Stimulated activated CD4-positive, alpha-beta T cell treated with anti-CD3 and anti-CD28 coated beads, Interleukin-15, amount 100 ng/mL, for 48 hours (primary cell): ENCODE measurements at places on chromosomes 6 and 20.

DNA sequence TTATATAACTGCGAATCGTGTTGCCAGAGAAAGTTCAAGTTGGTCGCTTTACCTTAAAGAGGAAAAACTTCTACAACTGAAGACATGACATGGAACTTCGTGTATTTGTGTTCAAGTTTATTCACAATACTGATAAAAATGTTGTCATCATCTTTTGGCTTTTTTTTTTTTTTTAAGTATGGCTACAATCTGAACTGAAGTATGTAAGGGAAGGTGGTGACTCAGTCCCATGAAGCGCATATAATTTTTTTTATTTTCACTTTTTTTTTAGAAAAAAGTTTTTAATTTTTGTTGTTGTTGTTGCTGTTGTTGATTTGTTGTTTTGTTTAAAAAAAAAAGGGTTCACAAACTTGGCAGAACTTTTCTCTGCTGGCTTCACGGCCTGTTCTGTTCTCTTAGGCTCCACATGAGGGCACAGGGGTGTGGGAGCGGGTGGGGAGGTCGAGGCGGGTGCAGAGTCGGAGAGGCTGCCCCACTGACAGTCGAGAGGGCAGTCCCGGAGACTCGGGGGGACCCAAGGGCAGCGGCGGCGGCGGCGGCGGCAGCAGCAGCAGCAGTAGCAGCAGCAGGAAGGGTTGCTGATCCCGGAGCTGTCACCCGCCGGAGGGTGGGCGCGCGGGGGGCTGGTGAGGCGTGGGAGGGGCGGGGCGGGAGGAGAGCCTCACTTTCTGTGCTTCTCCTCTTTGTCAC, 17.0 kb downstream of the TFAP2A start:
- DNase-seq: no peak

- DNase-seq: no peak
These were observed 15.5 kb downstream of the TGM3 start for GRCh38 chr20:2311329-2311728.

GRCh38 chr20:35030136-35030535, 62.5 kb downstream of the TRPC4AP start:
- no peak for DNase-seq

DNA sequence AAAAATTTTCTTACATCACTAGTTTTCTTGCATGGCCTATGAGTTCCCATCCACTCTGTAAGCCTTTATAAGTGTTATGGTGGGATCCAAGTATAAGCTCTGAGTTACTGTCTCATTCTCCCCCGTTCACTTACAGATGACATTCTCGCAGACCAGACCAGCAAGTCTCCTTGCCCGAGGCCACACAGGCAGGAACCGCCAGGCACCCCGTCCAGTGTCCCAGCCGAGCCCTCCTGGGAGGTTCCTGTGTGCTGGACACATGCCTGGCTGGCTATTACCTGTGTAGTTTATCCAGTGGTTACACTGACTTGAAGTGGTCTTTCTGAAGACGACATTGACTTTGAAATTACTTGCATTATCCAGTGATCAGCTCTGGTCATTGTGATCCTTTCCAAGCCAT, 234.8 kb upstream of the QKI start:
- DNase-seq: no peak

DNA sequence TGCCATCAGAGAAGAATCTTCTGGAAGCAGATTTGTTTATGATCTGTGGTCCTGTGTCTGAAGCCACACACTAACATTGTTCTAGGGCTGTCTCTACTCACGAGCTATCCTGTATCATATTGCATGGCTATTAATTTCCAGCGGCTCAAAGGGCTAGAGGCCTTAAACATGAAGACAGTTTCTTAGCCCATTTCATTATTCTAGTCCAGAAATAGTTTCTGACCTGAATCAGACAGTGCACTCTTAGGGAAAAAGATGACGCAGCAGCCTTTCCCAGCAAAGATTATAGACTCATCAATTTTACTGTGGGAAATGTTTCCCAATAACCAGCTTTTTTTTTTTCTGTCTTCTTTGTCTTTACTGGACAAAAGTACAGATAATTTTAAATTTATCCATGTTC, 105.3 kb upstream of the SUPT3H start:
- DNase-seq: no peak

- DNase-seq: no peak
These were observed 94.9 kb downstream of the JARID2 start for GRCh38 chr6:15340775-15341174.

GRCh38 chr6:146481527-146481926, 62.1 kb upstream of the RAB32 start:
- DNase-seq: no peak

DNA sequence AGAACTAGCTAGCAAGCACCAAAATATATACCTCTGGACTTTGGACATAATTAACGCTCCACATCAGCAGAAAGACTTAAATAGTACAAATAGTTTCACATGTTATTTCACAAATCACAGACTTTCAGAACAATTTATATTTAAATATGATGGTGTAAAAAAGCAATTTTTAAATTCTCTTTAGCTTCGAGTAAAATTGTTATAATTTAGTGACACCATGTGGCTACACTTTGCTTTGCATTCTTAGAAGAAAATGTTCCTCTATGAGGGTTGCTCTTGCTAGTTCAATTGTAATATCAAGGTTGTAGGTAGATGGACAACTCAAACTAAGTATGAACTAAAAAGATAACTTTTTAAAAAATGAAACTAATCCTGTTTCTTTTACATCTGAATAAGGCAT, 69.0 kb downstream of the BTBD9 start:
- DNase-seq: no peak

GRCh38 chr6:3253597-3253961, 5.2 kb upstream of the PSMG4 start:
- DNase-seq: no peak

DNA sequence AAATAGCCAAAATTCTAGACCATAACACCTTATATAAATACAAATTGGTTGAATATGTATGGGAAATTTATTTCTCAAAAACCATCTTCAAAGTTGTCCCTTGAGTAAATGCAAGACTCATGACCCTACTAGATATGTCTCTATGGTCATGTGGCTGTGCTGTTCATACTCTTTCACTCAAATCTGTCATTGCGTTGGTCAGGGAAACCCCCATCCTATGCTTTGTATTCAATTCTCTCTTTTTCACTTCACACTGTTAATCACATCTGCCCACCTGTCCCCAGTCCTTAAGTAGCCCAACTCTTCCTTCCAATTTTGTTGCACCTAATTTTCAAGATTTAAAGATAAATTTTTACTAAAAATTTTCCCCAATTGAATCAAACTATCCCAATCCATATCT, 51.0 kb downstream of the RPS12 start:
- no peak for DNase-seq

- DNase-seq: no peak
These were observed 292.6 kb upstream of the NT5E start for GRCh38 chr6:85157311-85157710.

DNA sequence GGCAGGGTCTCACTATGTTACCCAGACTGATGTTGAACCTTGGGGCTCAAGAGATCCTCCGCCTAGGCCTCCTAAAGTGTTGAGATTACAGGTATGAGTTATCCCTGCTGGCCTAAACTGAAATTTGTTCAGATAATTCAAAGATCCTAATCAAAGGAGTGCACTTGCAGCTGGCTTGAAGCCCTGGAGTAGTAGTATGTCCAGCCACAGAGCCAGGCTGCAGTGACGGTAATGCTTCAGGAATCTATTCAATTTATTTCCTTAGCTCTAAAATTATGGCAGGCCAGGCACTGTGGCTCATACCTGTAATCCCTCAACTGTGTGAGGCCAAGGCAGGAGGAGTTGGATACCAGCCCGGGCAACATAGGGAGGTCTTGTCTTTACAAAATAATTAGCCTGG, 1.4 kb upstream of the DDX43 start:
- DNase-seq: no peak
